CD4-positive, alpha-beta T cell treated with Interleukin-15 for 4 hours (primary cell): ENCODE measurements at places on chromosomes 6 and 20.
A peak's percentile ranks its signal among the peaks of the same experiment; 100 is the strongest.

DNA sequence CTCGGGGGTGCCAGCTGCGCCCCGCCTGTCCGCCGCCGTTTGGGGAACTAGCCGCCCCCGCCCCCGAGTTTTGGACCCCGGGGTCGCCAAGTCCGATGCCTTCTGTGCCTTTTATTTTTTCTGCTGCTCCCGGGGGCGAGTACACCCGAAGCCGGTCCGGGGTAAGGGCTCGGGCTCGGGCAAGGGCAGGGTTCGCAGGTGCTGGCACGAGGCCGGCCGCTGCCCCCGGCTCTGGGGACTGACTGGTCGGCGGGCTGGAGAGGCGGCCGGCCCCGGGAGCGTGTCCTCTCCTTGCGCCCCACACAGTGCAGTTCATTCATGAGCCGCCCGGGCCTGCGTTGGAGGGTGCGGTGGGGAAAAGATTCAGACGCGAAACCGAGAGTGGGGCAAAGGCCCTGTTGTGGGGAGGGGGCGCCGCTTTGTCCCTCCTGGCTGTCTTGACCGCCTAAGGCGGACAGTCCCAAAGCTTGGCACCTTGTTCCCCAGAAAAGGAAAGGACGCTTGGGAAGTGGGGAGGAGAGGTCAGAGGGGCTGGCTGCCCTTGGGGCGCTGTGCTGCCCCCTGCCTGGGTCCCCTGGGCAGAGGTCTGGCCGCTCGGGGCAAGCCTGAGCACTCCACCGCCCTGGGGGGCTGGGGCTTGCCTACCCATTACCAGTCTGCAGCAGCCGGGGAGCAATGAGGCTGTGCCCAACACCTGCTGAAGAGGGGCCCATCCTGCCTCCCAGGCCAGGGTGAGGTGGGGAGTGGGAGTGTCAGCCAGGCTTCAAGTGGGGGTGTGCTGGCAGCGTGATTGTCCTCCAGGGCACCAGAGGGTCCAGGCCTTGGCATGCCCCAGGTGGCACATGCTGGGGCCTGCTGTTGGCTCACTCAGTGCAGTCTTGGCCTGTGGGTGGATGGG lies 915 bp downstream of the TMEM63B start:
- DNase-seq, result no peak

- no peak for DNase-seq
These were observed 892 bp downstream of the REPS1 start for GRCh38 chr6:138987080-138987642.

GRCh38 chr6:149095842-149096241 lies 221.7 kb upstream of the TAB2 start:
- no peak for DNase-seq

- DNase-seq, result no peak
These were observed 60.9 kb downstream of the MCHR2 start for GRCh38 chr6:99933129-99933528.

- no peak for DNase-seq
These were observed 183.1 kb upstream of the MARCKS start for GRCh38 chr6:113674075-113674474.

GRCh38 chr20:43658069-43658722 lies 8.7 kb upstream of the MYBL2 start:
- DNase-seq, result peak; percentile 7

DNA sequence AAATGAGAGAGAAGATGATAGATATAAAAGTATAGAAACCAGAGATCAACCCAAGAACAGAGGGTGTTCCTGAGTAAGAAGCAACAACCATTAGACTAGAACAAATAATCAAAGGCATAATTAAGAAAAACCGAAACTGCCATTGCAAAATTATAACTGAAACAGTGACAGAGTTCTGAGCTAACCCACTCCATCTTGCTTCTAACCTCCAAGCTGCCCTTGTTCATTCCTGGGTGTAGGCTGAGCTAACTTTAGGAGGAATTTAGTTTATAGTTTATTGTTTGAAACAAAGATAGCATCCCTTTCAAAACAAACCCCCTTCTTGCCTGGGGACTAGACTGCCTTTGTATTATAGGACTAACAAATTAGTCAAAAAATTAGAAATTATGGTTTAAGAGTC lies 56.1 kb upstream of the PRND start:
- no peak for DNase-seq

GRCh38 chr20:32534661-32535240 lies 50.4 kb downstream of the NOL4L start:
- DNase-seq, result peak; percentile 83

DNA sequence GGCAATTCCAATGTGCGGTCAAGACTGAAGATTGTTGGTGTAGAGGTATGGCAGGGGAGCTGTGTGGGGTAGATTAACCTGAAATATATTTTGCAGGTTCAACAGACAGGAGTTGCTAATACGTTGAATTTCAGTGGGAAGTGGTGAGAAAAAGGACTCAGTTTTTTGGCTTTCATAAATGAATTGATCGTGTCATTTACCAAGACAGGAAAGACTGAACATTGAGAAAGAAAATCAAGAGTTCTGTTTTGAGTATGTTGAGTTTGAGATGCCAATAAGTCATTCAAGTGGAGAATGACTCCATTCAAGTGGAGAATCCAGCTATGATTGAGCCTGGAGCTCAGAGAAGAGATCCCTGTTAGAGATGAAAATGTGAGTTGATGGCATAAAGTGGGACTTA lies 31.1 kb downstream of the NFYA start:
- DNase-seq, result no peak

DNA sequence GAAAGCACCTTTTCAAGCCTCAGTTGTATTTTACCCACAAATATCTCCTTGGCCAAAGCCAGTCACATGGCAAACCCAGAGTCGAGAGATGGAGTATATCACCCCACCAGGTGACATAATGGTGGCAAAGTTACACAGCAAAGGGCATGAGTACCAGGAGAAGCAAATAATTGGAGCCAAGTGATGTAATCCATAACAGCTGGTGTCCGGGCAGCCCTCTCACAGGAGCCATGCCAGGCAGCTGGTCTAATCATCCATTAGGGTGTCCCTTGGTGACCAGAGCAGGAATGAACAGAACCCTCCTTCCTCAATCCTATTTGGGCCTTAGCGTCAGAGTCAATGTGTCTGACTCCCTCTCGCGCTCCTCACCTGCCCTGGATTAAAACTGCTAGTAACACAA lies 272.1 kb downstream of the LRFN2 start:
- no peak for DNase-seq

DNA sequence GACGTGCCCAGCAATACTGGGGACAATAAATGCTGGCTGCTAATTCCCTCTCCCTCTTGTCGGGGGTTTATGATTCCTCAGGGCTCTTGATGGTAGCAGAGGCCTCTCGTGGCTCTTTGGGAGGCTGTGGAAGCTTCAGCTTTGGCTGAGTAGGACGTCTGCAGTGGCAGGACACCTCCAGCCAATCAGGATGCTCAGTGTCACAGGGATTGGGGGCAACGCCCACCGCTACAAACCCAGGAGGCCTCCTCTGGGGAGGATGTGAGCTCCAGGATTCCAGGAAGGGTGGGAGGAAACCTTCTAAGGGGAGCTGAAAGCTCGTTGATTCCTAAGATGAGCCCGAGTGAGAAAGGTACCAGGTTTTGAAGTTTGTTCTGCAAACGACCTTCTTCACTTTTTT lies 19.4 kb downstream of the RSPO4 start:
- no peak for DNase-seq

GRCh38 chr6:125191916-125192609 lies 38.5 kb downstream of the TPD52L1 start:
- DNase-seq, result peak; percentile 68

DNA sequence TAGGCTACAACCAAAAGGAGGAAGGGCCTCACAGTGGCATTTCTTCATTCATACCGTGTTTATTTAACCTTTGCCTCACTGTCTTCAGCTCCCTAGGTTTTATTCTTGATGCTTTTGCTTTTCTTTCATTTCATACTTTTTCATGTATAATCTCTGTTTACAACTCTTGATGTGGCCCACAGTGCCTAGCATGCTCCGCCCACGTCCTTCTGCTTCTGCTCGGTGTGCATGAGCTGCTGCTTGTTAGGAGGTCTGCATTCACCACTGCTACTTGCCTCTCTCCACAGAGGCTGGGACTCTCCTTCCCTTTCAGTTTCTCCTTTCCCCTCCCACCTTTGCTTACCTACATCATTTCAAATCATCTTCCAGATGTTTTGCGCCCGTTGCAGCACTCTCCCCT lies 147.6 kb downstream of the EYA4 start:
- DNase-seq, result no peak

DNA sequence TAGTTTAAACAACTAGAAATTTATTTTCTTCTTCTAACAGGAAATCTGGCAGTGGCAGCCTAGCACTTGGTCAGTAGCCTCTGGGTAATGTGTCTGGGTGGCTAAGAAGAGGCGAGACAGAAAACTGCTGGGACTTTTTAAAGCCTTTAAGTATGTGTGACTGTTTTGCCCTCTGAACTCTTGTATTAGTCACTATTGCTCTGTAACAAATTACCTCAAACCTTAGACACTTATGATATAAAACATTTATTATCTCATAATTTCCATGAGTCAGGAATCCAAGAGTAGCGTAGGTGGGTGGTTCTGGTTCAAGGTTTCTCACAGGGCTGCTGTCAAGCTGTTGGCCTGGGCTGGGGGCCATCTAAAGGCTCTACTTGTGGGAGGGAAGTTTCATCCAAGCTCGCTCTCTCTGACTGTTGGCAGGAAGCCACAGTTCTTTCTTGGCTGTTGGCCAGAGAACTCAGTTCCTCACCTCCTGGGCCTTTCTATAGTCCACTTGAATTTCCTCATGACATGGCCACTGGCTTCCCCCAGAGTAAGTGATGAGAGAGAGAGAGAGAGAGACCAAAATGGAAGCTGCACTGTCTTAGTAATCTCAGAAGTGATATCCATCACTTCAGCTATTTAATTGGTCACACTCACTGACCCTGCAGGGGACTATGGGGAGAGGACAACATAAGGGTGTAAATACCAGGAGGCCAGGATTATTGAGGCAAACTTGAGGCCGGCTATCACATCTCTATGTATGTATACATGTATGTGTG lies 17.4 kb upstream of the TBC1D22B start:
- peak; percentile 62 for DNase-seq

DNA sequence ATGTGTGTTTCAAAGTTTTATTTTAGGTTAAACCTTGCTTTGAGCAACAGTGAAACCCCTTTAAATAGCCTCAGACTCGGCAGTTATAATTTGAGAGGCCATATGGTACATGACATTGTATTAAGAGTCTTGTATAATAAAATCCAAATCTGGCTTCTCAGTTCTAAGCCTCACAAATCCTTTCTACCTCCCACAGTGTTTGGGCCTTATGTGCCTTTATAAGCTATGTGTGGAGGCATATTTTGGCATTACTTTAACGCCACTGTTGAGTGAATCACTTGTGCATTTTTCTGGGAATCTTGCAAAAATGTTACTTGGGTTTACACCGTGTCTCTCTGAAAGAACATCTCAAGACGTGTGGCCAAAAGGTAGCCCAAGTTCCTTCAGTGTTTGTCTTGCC lies 152.4 kb downstream of the COL9A1 start:
- no peak for DNase-seq
